A172 (cell line): ENCODE measurements at places on chromosomes 6 and 20. TPM values are rescaled to one million over a fixed set of nuclear protein-coding genes. Genes with fewer than 3 reads are reported as not detected.

The POM121L2 gene
- not detected in 2 replicates for total RNA-seq

GRCh38 chr20:32743237-32744112, at the start of gene COMMD7:
COMMD7 (minus strand) TSS chr20:32743467; CDS start chr20:32743391, 76 bp downstream.
- peak; percentile 63 for DNase-seq

The LTA gene
- total RNA-seq: not detected in 2 replicates

The CST4 gene
- total RNA-seq: not detected in 2 replicates

GRCh38 chr6:147167576-147168461, 36.4 kb upstream of the STXBP5 start:
- DNase-seq: no peak

The PHACTR1 gene
- total RNA-seq: 0.55 and 1.6 TPM in 2 replicates

DNA sequence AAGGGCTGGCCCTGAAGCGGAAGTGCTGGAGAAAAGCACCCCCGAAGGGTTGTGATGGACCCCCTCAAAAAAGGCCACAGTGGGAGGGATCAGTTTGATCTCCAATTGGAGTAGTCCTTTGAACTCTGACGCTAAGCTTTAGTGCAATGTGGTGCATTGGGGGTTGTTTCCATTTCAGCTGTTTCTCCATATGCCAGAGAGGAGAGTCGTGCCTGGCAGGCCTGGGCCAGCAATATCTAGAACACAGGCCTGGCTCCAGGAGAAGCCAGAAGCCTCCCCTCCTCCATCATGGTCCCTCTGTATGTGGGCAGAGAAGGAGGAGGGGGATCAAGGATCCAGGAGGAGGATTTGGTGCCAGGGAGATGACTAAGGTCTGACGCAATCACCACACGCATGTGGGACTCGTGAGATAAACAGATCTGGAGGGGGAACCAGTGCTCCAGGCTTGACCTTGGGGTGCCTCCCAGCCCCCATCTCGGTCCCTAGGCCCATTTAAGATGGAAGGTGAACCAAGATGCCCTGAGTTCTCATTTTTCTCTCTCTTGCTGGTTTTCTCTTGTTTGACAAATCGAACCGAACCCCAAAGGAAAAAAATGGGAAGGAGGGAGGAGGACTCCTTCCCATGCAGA, 517.4 kb upstream of the JARID2 start:
- peak; percentile 25 for DNase-seq

DNA sequence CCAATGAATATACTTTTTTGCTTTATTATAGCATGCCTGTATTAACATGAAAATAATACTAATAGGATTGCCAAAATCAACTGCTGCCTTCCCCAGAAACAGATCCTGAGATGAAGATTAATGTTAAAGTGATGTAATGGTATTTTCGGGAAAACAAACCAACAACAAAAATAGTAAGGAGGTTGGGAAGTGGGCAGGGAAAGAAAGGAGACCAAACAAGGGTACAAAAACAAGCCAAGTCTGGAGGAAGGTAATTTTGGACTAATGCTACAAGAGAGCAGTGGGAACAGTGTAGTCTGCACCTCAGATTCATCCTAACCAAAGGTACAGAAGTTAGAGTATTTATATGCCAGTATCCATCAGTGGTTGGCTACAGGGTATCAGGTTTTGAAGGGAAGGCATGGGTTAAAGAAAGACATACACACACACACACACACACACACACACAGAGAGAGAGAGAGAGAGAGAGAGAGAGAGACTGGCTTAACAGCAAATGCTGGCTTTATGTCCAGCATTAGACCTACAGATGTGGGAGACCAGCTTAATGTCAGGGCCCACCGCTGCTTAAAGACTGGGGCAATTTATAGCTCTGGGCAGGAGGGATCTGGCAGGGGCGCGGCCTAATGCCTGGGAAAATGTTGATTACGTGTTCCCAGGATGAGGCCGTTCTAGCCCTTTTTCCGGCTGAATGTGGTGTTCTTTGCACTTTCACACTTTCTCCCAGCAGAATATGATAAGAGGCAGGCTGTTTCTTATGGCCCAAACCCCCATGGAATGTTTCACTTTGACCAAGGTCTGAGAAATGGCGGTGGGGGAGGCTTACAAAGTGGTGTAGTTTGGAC, 3.8 kb upstream of the SLC17A1 start:
- no peak for DNase-seq

DNA sequence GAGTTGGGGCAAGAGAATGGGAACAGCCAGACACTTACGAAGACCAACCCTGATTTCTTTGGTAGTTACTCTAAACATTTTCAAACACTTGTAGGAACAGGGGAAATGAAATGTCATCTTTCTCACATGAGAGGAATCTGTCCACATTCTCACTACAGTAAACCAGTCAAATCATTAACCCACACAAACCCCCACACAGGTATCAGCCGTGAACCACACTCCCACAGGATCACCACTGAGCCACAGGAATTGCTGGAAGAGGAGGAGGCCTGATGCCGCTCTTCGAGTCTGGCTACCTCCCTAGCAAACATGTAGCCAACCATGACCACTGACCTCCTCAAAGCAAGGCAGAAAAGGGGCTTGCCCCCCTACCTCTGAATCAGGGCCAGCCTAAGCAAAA, 6.9 kb upstream of the RSPO3 start:
- no peak for DNase-seq

- DNase-seq: no peak
Observed at GRCh38 chr6:1378065-1379016, 11.0 kb upstream of the FOXF2 start.

DNA sequence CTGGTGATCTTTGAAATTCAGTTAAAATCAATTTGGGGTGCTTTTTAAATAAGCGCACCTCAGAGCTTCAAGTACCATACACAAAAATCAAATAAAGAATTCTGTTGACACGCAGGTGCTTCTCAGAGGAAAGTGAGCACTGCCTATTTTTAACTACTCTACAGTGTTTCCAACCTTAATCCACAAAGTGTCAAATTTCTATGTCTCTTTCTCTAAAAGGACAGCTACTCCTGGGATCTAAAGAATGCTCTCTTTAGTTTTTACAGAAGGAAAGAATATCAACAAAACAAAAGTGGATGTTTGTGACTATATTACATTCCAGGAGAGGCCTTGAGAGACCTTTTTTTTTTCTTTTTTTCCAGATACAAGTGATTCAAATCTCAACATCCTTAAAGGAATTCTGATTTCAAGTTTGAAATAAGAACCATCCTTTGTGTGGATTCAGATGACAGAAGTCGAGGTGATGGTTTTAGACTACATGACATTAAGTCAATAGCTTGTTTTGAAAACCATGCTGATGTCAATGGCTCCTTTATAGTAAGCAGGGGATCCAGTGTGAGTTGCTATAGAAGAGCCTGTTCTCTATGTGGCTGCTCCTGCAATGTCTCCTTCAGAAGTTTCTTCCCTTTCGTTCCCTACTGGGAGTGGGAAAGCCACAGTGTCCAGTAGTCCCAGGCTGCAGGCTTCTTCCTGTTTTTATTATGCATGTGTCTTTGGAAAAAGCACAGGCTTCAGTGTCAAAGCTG, 67.2 kb upstream of the DEFB112 start:
- no peak for DNase-seq

DNA sequence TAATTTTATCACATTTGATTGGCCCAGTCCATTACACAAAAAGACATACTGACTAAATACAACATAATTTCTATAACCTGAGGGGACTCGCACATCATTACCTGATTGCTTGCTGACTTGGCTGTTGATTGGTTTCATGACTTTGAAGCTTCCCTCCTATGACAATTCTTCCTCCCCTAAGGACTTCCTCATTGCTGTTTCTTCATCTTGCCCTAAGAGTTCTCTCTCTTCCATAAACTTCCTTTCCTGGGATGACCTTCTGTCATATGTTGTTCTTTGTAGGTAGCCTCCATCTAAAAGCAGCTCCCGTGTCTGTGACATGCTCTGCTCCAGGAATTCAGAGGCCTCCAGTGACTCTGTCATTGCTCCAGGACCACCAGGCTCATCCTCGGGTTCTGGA, 22.6 kb downstream of the RSPH3 start:
- no peak for DNase-seq

GRCh38 chr20:21702553-21703470, 2.7 kb upstream of the PAX1 start:
- no peak for DNase-seq

DNA sequence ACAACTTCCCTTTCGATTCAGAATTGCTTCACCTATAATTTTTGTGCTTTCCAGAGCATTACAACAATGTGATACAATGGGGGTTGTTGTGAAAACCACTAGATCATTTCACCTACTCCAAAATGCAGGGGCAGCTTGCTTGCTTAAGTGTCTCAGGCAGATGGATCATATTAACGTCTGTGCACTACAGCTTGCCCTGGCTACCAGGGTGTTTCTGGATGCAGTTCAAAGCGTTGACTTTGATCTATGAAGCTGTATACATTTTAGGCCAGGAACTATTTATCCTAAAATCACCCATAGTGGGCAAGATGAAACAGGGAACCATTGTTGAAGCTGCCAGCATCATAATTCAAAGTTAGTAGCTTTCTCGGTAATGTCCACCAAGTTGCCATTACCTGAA, 339.5 kb upstream of the HSF2 start:
- no peak for DNase-seq

The DEFB129 gene
- not detected in 2 replicates for total RNA-seq

DNA sequence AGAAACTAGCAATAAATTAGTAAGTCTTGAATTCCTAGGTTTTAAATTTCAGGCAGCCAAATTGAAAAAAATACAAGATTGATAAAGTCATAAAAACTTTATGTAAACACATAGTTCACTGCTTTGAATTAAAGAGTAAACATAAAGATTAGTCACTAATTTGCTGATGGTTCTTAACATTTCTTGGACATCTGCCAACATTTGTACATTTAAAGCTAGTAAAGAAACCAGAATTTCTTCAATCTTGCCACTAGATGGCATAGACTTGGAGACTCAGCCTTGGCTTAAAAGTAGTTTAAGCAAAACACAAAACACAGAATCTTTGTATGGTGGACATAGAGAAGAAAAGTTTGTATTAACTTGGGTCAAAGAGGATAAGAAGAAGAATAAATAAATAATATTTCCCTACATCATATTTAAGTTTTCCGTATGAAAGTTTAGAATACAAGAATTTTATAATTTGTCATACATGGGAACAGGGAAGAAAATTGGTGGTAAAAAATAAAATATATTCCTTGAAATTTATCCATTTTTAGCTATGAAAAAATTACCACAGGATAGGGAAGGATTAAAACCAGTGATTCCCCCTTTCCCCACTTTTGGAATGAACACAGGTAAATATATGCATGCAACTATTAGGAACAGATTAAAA, 41.7 kb upstream of the FAM135A start:
- peak; percentile 53 for DNase-seq

GRCh38 chr6:157219201-157220200, 103.8 kb downstream of the TMEM242 start:
- peak; percentile 26 for DNase-seq

DNA sequence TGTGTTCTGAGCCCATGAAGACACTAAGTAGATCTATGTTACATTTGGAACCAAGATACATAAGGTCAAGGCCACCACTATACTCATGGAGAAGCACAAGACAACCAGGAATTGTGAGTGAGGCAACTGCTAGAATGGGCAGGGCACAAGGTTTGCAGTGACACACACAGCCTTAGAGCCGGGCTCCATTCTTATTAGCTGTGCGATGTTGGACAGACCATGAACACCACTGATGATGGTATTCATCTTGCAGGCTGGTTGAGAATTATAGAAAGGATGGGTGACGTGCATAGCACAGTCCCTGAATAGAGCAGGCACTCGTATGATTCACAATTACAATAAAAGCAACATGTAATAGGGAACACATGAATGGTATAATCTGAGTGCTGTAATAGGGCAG, 172.4 kb downstream of the GJA10 start:
- no peak for DNase-seq

The TCF21 gene
- total RNA-seq: not detected in 2 replicates

GRCh38 chr20:50304501-50304856, 113.8 kb downstream of the CEBPB start:
- DNase-seq: no peak

The QRSL1 gene
- 15.4 and 16.2 TPM in 2 replicates for total RNA-seq

The NOX3 gene
- total RNA-seq: not detected in 2 replicates

The HDGFL1 gene
- not detected in 2 replicates for total RNA-seq

GRCh38 chr6:42367353-42368011, 84.2 kb downstream of the TRERF1 start:
- no peak for DNase-seq

The RGS19 gene
- total RNA-seq: 29.3 and 29.5 TPM in 2 replicates

GRCh38 chr6:22906091-22906549, 336.8 kb downstream of the HDGFL1 start:
- DNase-seq: peak; percentile 46

The HLA-DRB5 gene
- not detected in 2 replicates for total RNA-seq

DNA sequence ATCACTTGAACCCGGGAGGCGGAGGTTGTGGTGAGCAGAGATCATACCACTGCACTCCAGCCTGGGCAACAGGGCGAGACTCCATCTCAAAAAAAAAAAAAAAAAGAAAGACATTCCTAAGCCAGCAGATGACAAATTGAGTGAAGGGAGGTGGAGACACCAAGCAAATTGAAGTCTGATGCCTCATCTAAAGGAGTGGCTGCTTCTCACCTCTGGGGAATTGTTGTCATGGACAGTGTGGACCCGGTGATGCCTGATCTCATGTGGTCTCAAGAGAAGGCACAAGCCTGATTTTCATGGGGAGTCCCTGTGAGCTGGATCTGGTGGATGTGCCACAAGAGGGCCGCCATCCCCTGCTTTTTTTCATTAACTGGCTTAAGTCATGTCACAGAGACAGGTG, 272.0 kb downstream of the ZNF217 start:
- no peak for DNase-seq

The FUT9 gene
- total RNA-seq: not detected in 2 replicates

The AKAP7 gene
- total RNA-seq: 7.0 and 7.9 TPM in 2 replicates

GRCh38 chr6:8087870-8088754, 14.2 kb downstream of the EEF1E1 start:
- no peak for DNase-seq

- no peak for DNase-seq
Observed at GRCh38 chr20:25187220-25187619, 8.3 kb upstream of the ENTPD6 start.

GRCh38 chr20:60008130-60008808, 50.0 kb downstream of the CDH26 start:
- DNase-seq: no peak

DNA sequence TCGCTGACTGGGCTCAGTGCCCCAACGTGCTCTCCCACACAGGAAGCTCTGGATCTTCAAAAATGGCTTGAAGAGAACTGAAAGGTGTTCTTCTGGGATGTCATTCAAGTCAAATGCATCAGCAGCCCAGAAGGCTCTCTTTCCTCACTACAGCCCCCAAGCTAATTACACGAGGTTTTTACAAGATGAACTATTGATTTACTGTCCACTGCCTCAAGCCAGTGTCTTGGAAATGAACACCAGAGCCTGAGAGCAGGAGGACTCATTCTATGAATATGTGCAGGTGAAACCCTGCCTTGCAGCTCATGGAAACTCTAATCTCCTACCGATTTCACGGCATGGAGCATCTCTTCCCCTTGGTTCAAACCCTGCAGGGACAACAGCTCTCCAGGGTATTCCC, 98.9 kb upstream of the CST7 start:
- DNase-seq: no peak

GRCh38 chr6:35519313-35520015, 6.8 kb upstream of the TULP1 start:
- DNase-seq: no peak
